ENCODE measurements at places on chromosomes 1 and 21.

- DNase-seq: peak; percentile 54
Observed at GRCh38 chr1:172185211-172185610, 235.3 kb upstream of the C1orf105 start.

- no peak for DNase-seq
Observed at GRCh38 chr1:156664046-156664766, 13.0 kb downstream of the NES start.

DNA sequence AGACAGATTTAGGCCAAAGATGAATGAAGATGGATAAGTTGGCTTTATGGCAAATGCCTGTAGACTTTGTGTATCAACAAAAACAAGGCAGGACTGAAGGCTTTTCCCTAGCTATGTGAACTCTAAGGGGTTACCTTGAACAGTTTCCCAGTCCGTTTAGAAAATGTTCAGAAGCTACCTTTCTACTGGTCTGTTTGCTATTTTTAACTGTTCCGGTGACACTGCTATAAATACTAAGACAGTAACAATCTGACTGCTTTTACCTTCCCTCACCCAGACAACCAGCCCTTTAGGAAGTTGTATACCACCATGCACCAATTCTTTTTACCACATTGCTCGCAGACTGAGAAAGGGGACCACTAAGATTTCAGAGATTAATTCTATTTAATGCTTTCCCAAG lies 102.2 kb downstream of the PHTF1 start:
- DNase-seq: no peak

DNA sequence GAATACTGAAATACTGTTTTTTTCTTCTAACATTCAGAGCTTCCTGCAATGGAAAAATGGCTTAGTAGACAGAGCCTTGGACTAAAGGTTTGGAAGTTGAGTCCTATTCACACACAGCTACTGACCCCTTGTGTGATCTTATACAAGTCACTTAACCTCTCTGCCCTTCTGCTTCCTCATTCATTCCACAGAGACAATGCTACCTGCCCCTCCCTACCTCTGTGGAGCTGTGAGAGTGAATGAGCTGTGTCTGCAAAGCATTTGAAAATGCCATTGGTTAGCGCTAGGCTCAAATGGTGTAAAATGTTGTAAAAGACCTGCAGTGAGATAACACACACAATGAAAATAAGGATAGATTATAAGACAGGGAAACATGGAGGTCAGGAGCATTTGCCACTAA lies 214.4 kb downstream of the BARHL2 start:
- no peak for DNase-seq

GRCh38 chr1:247111700-247112478 lies 7.7 kb upstream of the ZNF669 start:
- DNase-seq: no peak

GRCh38 chr1:92599184-92599583 lies 112.5 kb upstream of the GFI1 start:
- DNase-seq: peak; percentile 65

DNA sequence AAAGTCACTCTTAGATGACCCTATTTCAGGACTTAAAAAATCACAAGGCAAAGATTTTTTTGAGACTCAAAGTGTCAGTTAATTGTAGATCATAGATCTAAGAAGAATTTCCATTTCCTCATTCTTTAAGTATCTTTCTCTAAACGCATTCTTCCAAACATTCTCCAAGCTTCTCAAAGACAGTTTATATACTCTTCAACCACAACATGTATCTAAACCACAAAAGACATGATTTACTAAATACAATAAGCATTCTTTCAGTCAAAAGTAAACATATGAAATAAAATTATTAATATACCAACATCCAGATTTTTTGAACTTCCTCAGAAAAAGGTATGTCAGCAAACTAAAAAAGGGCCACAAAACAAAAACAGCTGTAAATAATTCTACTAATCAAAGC lies 24.4 kb downstream of the RC3H1 start:
- DNase-seq: no peak

DNA sequence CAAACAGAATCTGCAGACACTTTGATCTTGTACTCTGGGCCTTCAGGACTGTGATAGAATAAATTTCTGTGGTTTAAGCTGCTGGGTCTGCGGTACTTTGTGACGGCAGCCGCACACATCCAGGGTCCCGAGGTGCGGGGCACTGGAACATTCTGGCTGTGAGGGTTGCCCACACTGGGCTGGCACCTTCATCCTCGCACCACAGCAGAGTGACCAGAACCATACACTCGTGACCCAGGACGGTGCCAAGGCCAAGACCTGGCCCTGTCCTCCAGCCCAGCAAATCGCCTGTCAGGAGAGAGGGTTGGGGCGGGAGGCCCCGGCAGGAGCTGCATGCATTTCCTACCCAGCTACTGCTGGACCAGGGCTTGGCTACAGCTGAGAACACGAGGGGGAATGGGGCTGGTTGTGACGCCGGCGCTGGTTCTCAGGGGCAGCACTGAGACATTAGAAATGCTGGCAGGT lies 2.6 kb upstream of the FTCD start:
- DNase-seq: no peak

DNA sequence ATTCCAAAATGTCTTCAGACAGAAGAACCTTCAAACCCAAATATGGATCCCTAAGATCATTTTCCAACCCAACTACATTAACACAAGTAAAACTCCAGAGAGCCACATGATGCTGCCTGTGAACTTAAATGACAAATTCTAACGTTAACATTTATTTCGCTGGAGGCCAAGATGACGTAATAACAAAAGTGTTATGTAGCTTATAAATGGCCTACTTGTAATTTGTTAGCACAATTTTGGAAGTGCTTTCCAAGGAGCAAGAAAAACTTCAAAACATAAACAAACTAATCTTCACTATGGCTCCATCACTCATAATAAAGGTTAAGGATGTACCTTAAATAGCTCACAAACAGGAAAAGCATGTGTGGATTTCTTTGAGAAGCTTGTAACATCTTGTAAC lies 126.7 kb downstream of the HLCS start:
- peak; percentile 31 for DNase-seq

GRCh38 chr1:75034376-75034775 lies 99.8 kb upstream of the LHX8 start:
- no peak for DNase-seq

- no peak for DNase-seq
Observed at GRCh38 chr21:37106998-37107397, 33.9 kb downstream of the TTC3 start.

GRCh38 chr21:44567481-44568171 lies 5.9 kb upstream of the KRTAP10-4 start:
- DNase-seq: no peak

GRCh38 chr1:236342403-236343245 lies 51.5 kb upstream of the EDARADD start:
- DNase-seq: no peak

GRCh38 chr1:46401964-46402626 lies 8.0 kb downstream of the FAAH start:
- DNase-seq: no peak

DNA sequence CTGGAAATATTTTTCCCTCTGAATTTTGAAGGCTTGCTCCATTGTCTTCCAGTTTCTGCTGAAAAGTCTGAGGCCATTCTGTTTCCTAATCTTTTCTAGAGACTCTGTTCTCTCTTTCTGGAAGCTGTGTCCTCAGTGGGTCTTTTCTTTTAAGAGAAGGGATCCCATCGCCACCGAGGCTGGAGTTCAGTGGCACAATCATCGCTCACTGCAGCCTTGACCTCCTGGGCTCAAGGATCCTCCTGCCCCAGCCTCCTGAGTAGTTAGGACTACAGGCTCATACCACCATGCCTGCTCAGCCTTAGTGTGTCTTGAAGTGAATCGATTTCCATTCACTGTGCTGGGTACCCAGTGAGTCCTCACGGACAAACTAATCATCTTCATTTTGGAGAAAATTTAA lies 9.6 kb upstream of the LRP8 start:
- no peak for DNase-seq

DNA sequence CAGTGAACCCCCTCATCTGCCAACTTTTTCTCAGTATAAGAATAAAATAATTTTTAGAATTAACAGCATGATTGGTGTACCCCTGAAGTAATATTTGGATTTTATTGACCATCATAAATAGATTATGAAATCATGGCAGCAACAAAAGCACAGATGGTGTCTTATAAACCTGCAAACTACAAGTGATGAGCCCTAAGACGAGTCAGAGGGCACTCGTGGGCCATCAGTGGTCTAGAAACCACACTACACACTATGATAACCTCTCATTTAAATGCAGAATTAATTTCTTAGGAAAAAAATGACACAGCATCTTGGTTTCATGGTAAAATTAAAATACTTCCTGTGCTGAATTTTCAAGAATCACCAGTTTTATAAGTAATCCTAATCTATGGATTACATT lies 312.4 kb downstream of the PTBP2 start:
- DNase-seq: no peak

DNA sequence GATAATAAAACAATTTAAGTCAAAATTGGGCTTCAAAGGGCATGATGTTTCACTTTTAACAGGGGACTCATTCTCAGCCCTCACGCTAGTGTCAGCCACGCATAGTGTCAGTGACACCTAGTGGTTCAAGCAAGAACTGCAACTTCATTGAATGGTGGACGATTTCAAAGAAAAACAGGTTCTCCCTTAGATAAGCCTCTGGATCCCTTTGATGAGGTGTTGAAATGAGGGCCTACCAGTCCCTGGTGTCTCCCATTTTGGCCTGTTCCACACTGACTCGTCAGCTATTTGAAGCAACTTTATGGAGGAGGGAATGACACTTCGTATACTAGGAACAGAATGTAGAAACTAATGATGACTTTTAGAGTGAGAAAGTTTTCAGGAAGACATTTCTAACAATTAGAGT lies 56.2 kb downstream of the FCRL5 start:
- peak; percentile 87 for DNase-seq

- DNase-seq: no peak
Observed at GRCh38 chr21:14768042-14768441, 221.9 kb upstream of the SAMSN1 start.

- DNase-seq: no peak
Observed at GRCh38 chr1:202376247-202376646, 27.7 kb downstream of the PPP1R12B start.

GRCh38 chr1:218546314-218546713 lies 201.2 kb downstream of the TGFB2 start:
- DNase-seq: no peak

GRCh38 chr1:158362941-158363340 lies 9.2 kb downstream of the CD1E start:
- DNase-seq: no peak

DNA sequence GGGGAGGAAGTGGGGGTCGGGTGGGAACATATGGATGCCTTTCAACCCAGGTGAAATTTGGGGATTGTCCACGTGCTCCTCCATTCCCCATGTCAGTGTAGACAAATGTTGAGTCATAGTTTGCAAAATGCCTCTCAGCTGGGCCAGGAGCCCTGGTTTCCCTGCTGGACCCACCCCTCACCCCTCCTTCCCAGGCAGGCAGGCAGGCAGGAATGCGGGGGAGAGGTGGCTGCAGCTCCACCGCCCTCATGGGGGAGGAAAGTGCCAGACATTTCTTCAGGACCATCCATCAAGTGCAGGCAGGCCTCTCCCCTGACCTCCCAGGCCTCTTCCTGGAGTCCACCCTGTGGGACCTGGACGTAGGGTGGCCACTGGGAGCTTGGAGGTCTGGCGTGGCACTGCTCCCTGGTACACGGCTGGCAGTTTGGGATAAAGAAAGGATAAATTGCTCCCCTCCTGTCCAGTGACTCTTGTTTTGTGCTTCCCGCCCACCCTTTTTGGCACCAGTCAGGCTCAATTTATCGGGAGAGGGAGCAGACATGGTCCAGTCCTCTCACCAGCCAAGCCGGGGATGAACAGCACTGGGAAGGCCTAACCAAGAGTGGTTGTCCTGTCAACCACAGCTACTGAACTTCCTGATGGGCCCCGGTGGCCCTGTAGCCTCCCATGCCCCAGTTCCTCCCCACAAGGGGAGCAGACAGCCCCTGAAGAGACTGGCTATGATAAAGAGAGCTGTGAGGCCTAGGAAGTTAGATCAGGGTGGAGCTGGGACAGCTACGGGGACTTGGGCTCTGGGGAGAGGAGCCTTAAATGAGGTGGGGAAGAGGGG lies 18.9 kb downstream of the NPR1 start:
- DNase-seq: no peak

GRCh38 chr1:147266381-147266780 lies 23.9 kb downstream of the CHD1L start:
- no peak for DNase-seq

- no peak for DNase-seq
Observed at GRCh38 chr1:206706298-206706791, 21.6 kb downstream of the MAPKAPK2 start.

DNA sequence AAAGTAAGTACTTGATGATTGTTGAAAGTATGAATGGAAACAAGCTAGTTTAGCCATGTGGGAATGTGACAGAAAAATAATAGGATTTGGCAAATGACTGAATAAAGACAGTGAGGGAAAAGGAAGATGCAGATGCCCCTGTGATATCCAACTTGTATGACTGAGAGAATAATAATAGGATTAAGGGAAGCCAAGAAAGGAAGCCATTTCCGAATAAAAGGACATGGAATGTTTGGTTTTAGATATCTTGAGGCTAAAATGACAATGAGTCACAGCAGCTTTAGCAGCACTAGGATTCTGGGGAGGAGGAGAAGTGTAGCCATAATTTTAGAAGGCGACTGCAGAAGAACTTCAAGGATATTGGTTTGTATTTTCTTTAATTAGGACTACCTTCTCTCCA lies 109.2 kb downstream of the TTLL7 start:
- no peak for DNase-seq

DNA sequence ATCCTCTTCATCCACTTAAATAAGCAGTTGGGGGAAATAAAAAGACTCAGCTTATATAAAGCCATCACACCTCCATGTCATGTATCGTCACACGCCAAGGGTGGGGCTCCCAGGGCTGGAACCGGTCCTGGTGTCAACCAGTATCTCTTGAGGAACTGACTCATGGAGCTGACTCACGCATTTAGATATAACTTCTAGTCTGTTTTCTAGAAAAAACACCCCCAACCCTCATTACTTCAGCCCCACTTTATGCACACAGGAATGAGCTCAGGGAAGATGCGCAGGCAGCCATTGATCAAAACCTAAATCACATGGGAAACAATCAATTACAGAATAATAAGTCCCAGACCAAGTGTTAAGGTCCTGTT lies 6.9 kb upstream of the IL22RA1 start:
- DNase-seq: no peak

DNA sequence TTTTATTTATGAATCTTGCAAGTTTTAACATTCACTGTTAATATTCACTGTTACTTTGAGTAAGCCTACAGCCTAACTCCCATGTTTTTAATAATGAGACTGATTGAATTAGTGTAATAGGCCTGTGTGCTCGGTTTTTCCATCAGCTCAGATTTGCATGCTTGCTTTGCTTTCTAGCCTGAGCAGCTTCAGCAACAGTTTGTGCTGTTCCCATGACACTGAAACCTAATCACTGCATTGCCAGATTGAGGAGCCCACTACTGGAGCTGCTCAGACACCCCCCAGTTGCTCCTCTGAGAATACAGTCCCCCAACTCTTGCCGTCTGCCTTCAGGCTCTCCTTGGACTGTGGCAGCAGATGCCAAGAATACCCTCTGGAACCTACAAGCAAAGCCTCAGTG lies 695.4 kb downstream of the BRINP3 start:
- DNase-seq: no peak
